Jurkat, Clone E6-1 (cell line): ENCODE measurements at places on chromosomes 1 and 21.
A peak's percentile ranks its signal among the peaks of the same experiment; 100 is the strongest.

GRCh38 chr21:45448810-45449657, 44.1 kb downstream of the COL18A1 start:
- no peak for DNase-seq

DNA sequence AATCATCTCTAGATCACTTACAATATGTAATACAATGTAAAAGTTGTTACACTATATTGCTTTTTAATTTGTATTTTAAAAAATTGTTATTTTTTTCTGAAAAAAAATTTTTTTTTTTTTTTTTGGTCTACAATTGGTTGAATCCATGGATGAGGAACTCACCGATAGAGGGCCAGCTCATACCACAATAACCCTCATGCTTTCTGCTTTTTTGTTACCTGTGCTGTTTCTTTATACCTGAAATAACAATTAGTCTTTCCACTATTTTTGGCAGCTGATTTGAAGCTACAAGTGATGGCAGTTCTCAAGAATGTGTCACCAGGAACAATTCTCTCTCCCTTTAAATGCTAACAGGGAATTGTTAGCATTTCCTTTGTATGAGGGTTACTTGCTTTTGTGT, 12.0 kb downstream of the SMG7 start:
- DNase-seq: no peak

DNA sequence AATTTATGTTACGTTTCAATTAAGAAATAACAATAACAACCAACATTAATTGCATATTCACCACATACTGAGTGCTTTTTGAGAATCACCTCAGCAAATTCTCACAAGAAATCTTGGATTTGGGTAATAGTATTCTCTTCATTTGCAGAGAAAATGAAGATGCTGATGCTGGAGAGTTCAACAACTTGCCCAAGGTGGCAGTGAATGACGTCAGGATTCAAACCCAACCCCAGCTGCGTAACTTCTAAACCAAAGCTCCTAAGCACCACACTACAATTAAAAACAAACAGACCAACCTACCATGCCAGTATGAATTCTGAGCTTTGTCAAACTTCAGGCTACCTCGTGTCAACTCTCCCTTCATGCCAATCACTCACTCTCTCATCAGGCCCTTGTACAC, 46.7 kb upstream of the GJB5 start:
- DNase-seq: no peak

- DNase-seq: no peak
Observed at GRCh38 chr1:119331190-119331515, 37.4 kb upstream of the HAO2 start.

- peak; percentile 63 for DNase-seq
Observed at GRCh38 chr1:205061665-205062069, 18.7 kb downstream of the CNTN2 start.

DNA sequence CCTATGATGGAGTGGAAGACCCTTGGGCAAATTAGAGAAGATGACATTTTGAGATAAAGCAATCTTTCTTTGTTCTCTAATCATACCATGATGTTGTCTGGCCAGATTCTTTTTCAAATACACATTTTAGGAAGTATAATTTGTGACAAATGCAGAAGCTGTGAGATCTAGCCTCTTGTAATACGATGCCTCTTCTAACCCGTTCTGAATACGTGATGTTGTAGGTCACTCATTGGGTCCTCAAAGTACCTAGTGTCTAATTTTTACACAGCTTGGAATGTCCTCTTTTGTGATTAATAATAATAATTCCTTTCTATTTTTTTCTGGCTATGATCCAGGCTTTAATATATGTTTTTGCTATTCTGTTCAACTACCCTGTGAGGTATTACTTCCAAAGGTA, 502.7 kb downstream of the NUF2 start:
- no peak for DNase-seq

DNA sequence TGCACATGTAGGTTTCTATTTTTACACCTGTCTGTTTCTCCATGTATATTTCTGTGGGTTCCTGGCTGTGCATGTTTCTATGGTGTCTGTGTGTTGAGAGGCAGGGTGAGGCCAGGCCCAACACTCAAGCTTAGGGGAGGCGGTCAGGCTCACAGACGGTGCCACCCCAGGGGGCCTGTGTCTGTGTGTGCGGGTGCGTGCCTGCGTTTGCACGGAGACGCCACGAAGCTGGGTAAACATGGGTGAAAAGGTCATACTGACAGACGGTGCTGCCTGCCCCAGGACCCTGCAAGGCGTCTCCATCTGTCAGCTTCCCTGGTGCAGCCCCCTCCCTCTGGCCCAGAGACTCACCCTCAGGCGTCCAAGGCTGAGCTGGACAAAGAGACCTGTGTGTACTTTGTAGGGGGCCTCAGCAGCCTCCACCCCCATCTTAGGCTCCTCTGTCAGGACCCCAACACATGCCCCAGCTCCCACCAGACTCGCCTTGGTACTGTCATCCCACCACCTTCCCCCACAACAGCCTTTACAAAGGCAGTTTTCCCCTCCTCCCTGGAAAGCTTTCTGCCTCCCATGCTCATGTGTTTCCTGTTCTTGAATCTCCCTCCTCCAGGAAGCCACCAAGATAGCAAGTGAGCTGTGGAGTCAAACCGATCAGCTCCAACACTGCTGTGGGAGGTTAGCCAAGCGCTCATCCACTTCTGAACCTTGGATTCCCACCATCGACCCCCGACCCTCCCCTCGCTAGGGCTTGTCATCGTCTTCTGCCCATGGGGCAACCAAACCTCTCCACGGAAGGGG, 34.1 kb downstream of the PTPRF start:
- DNase-seq: no peak

- no peak for DNase-seq
Observed at GRCh38 chr21:42565886-42566523, 52.4 kb downstream of the SLC37A1 start.

DNA sequence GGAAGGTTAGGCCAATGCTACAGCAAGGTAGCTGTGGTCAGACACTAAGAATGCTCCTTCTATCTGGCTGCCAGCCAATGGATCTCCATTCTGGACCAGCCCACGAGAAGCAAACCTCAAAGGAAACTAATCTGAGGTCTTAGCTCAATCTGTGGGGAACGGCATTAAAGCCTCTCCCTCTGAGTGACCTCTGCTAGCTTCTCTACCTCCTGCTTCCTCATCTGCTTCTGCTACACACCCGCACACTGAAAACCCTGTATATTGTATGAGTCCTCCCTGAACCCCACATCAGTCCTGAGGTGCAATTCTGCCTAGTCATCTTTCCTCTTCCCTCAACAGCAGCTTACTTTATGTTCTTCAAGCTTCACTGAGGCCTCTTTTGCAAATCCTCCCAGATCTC, 6.9 kb upstream of the GALE start:
- no peak for DNase-seq

GRCh38 chr1:40773748-40774265, 9.8 kb upstream of the KCNQ4 start:
- no peak for DNase-seq

GRCh38 chr1:97243973-97244560, 522.5 kb downstream of the PTBP2 start:
- DNase-seq: peak; percentile 23

GRCh38 chr1:178273707-178274410, 180.0 kb downstream of the RASAL2 start:
- no peak for DNase-seq

DNA sequence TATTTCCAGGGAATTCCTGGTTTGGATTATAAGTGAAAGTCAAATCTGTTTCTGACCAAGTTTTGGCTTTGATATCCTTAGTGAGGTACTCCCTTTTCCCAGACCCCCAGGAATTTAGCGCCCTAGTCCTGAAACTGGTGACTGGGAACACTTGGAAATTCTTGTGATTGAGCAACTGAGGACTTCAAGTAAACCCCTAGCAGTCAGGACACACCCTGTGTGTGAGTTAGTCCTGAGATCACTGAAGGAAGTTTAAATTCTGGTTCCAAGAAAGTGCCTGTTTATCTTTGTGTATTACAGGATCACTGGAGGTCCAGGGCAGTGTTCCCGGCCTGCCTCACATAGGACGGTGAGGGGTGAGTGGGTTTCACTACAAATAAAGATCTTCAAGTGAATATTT, 95.1 kb upstream of the F3 start:
- DNase-seq: no peak

DNA sequence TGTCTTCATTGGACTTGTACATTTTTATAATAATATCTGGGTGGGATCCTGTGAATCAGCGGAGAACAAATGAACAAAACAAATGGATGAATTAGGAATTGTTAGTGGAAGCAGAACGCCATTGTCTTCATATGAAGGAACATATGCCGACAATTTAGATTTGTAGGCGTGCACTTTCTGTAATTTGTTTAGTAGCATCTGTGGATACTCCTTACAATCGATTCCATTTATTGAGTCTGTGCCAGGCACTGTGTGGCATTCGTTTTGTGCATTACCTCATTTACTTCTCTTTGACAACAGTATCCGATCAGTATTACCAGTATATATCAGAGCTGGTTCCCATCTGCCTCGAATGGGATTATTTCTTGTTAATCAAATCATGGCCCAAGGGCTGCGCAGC, 61.9 kb downstream of the PRDM2 start:
- no peak for DNase-seq

- DNase-seq: no peak
Observed at GRCh38 chr1:22344329-22344630, 107.4 kb upstream of the ZBTB40 start.

DNA sequence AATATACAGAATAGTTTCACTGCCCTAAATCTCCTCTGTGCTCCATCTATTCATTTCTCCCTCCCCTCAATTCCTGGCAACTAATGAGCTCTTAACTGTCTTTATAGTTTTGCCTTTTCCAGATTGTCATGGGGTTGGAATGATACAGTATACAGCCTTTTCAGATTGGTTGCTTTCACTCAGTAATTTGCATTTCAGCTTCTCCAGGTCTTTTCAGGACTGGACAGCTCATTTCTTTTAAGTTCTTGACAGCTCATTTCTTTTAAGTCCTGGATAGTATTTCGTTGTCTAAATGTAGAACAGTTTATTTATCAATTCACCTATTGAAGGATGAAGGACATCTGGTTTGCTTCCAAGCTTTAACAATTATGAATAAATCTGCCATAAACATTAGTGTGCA, 22.6 kb downstream of the KRTAP21-3 start:
- peak; percentile 21 for DNase-seq

DNA sequence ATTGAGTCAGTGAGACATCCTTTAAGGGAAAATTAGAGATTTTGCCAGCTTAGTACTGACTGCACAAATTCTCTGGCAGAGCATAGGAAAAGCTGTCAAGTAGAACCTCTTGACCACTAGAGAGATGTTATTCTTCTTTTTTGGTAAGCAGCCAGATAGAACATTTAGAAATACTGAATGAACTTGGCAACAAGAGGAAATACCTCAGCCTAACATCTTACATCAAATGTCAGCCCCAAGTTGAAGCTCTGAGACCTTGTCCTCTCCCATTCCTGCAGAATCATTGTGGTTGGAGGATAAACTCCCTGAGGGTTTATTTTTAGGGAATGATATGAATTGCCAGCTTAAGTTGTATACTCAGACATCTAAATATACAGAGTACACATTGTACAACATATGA, 53.5 kb downstream of the MIGA1 start:
- no peak for DNase-seq

GRCh38 chr1:43526002-43526401, 4.7 kb upstream of the PTPRF start:
- no peak for DNase-seq

DNA sequence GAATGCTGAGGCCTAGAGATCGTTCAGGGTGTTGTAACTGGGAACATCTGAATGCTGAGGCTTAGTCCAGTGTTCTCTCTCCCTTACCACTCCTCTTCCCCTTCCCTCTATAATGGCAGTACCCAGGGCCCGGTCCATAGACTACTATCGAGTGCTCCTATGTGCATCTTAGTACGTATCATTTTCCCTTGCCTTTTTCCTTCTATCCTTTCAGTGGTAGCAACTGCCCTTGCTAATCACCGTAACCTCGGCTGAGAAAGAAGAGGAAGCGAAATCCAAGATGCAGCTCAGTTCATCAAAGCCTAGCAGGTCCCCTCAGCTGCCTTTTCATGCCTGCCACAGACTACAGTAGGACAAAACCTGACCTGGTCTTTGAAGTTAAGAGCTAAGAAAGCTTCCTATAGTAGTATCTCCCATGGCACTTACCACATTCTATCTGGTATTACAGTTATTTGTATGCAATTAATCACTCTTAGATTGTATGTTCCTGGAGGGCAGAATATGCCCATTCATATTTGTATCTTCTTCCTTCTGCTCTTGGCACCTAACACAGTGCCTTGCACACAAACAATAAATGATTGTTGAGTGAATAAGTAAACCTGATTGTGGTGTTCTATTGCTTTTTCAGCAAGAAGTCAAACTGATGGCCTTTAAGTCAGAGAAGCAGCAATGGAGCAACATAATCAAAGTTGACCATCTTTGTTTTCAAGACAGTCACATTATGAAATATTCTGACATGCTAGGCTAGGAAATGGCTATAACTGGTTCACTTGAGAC, 22.4 kb downstream of the CNIH4 start:
- DNase-seq: peak; percentile 54

- no peak for DNase-seq
Observed at GRCh38 chr1:74629283-74629682, 44.3 kb downstream of the ERICH3 start.

GRCh38 chr1:63325279-63325985, 3.1 kb downstream of the FOXD3 start:
- DNase-seq: no peak

GRCh38 chr1:203131548-203132200, 4.1 kb downstream of the ADORA1 start:
- no peak for DNase-seq

DNA sequence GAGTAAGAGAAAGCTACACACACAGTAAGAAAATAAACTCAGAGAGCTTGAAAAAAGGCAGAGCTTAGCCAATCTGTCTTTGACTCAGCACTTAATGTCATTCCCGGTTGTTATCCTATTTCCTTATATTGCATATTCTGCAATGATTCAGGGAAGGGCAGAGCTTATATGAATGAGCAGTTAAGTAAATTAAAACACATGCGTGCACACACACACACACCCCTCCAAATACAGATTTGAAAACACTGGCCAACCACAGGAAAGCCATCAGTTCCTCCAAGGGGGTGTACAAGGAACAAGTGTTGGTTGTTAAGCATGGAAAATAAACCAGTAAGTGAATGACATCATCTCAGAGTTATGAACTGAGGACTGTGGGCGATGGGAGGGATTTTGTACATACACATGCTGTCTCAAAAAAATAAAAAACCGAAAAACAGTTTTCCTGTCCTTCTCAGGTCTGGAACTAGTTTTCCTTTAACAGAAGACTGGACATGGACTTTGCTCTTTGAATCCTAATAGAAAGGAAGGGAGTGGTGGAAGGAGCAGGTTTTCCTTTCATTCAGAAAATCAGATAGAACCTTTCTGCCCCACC, 1.0 kb downstream of the IQGAP3 start:
- DNase-seq: no peak

DNA sequence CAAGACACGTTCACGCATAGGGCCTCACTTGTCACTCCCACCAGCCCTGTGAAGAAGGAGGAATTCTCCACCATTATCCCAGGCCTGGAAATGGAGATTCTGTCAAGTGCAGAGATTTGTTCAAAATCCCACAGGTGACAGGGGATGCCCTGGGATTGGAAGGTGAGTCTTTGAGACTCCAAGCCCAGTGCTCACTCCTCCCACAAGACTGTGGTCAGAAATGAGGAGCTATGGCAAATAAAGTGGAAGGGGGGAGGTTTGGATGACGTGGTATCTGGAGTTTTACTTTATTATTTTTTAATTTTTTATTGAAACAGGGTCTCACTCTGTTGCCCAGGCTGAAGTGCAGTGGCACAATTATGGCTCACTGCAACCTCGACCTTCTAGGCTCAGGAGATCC, 12.8 kb upstream of the FOXO6 start:
- DNase-seq: no peak
